NCI-H446 (cell line): ENCODE measurements at places on chromosomes 2 and 18.

- no peak for DNase-seq
These were observed 119.6 kb upstream of the BOD1L2 start for GRCh38 chr18:57027190-57027708.

DNA sequence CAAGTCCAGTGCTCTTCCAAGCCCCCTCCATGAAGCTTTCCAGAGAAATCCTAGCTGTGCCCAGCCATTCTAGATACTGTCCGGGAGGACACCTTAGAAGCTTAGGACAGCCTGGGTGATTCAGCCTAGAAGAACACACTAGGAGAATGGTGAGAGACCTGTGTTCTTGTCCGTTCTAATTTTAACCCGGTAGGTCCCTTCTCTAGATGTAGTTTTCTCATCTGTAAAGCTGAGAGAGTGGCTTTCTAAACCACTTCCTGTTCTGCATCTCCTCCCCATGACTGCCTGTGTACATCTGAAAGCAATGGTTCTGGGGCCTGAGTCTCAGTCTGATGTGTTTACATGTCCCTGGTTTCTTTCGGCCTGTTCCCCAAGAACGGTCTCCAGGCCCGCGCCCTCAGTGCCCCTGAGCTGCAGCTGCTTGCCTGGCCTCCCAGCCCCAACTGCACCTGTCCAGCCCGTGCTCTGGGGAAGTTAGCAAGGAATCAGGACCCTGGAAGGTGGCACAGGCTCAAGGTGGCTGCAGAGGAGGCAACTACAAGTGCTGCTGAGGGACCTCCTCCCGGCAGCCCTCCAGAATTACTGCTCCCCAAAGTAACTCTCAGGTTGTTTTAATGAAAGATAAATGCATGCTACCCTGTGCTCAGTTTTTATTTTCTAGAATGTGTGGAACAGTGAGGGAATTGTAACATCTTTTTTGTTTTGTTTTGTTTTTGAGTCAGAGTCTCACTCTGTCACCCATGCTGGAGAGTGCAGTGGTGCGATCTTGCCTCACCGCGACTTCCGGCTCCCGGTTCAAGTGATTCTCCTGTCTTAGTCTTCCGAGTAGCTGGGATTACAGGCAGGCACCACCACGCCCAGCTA lies 105.9 kb downstream of the LBH start:
- DNase-seq = no peak

DNA sequence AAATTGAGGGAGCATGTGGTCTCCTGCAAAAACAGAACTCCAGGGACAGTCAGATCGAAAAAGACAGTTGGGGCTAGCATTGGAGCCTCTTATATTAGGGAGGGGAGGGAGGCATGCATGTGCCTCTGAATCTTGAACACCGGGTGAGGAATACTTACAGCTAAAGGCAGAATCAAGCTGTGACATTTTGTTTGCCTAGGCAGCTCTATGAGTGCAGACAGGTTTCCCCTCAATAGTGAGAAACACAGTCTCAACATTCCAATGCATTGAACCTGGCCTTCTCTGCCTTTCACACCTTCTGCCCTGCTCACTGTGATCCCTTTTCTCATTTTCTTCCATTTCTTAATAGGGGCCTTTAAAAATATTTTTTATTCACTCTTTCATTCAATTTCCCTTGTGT lies 140.4 kb downstream of the THSD7B start:
- no peak for DNase-seq

- no peak for DNase-seq
These were observed 18.0 kb upstream of the YWHAQ start for GRCh38 chr2:9648821-9649220.

DNA sequence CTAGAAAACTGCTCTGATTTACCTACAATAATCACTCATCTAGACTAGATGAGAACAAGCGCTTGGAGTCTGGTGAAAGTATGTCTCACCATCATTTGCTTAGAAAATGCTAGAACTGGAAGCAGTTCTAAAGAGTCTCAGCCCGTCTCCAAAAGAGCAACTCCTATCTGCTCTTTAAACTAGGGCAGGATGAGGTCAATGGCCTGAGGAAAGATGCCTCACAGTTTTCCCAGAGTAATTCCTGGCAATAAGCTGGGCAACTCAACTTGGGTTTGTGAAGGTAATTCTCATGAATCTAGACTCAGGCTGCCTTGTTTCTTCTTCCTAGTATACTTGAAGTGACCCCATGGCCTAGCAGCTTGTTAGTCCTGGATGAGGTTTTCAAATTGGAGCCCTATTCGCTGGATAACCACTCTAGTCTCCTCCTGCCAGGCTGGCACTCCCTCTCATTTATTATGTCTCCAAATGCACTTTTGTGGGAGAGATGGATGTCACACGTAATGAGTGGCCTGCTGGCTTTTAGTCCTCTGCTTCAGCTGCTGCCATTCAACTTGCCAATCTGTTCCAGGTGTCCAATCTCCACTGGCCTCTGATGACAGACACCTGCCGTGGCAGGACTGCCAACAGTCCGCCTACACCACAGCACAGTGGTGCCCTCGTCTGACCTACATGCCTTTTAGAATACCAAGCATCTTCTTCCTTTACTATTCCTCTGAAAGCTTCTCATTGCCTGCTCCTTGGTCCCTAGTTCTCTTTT lies 80.9 kb downstream of the CABYR start:
- DNase-seq = no peak

DNA sequence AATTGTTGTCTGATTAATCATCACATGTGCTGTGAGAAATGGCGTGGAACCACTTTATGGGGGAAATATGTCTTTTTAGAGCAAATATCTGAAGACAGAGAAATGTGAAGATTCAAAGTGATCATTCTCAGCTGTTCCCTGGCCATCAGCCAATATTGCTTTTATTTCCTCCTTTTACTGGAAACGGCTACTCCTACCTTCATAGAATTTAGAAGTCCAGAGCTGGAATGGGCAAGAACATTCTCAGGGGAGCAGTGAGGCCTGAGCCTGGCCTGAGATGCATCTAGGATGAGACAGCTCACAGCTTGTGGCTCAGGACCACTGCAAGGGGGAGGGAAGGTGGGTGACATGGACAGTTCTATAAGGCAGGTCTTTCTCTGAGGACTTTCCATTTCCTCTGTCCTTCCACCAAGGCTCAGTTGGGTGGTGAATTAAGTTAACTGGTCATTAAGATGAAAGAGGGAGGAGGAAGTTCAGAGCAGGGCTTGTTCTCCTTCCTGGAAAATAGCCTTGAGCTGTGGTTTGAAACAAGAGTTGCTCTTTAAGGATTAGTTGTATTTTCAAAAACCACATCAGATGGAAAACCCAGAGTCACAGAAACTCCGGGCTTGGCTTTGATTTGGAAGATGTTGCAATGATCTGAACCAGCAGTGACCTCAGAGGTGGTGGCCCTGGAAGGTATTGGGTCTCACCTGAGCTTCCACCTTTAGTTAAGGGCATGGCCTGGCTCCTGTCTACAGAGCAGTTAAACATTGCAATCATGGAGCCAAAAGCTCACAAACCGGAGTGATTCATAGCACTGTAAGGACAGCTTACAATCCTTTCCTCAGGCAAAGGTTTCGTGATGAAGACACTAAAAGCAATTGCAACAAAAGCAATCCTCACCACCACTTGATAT lies 144.3 kb downstream of the VAPA start:
- no peak for DNase-seq

DNA sequence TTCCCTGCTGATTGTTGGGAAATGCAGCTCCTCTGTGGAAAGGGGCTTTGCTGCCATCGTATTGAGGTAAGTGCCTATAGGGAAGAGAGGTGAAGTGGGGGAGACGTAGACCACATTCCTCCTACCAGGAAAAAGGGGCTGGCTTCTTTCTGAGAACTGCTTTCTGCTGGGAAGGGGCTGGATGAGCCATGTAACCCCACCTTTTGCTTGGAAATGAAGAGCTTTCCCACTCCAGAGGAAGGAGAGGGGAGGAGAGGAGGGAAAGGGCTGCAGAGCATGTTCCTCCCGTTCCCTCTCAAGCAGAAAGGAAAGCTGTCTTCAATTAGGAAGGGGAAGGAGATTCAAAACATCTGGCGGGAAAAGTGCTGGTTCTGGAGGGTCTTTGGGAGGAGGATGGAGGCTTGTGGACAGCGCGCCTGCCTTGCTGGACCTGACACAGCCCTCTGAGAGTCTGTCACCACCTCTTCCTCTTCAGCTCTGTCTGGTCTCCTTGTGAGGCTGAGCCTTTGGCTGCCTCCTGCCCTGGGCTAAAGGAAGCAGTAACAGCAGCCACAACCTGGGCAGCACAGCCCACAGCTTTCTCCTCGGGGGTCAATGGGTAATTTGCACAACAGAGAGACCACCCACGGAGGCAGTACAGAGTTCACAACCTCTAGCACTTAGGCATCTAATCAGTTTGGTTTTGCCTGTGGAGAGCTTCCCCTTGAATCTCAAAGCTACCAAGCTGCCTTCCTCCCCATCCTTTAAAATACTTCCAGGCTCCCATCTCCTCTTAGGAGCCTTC lies 410.0 kb upstream of the TNP1 start:
- no peak for DNase-seq

DNA sequence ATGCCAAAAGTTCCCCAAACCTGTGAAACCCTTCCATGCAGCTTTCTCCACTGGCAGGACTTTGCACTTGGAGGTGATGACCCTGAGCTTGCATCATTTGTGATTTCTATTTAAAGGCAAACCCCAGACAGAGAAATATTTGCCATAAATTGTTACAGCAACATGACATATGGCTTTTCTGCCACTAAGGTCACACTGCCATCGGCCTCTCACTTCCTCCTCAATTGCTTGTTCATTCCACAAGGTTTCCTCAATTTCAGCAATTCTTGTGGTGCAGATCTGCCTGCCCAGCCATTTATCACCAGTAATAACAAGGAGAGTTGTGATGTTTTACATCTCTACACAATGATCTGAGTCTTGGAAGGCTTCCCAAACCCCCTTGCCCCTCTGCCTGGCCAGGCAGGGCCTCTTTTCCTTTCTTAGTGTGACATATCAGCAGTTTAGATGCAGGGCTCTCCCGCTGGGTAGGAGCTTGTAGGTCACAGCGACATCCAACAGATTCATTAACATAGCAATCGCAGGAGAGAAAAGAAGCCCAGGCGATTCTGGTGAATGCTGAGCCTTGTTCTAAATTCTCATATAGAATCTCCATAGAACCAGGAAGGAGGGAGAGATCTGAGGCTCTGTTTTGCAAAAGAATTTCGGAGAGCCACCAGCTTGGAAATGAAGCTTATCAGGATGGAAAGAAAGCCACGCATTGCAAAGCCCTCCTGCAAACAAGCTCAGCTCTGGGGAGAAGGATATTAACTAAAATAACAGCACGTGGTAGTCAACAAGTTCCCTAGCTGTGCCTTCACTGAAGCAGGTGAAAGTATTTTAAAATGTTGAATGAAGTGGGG lies 46.7 kb upstream of the ITGA6 start:
- no peak for DNase-seq

DNA sequence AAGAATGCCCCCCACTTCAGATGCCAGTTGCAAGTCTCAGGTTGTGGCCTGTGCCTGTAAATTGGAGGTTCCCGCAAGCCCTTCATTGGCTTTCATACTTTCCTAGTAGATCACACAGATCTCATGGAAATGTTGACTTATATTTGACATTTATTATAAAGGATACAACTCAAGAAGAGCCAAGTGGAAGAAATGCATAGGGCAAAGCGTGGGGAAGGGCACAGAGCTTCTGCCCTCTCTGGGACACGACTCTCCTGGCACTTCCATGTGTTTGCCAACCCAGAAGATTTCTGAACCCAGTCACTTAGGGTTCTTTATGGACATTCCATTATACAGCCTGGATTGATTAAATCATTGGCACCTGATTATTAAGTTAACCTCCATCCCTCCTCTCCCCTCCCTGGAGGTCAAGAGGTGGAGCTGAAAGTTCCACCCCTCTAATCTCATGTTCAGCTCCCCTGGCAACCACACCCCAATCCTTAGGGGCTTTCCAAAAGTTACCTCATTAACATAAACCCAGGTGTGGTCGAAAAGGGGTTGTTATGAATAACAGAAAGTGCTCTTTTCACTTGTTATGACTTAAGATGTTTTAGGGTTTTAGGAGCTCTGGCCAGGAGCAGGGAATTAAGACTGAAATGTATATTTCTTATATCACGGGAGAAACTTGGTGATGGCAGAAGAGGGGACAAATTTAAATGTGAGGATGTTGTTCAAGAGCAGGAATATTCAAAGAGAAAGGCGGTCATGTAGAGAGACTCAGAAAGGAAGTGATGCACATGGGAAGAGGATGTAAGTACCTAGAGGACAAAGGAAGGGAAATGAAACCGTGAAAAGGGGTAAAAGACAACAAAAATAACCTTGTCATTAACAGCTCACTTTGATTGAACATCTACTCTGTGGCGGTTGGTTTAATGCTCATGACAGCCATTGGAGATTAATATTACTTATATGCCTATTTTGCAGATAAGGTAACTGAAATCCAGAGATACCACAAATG lies 31.8 kb downstream of the SP100 start:
- no peak for DNase-seq

DNA sequence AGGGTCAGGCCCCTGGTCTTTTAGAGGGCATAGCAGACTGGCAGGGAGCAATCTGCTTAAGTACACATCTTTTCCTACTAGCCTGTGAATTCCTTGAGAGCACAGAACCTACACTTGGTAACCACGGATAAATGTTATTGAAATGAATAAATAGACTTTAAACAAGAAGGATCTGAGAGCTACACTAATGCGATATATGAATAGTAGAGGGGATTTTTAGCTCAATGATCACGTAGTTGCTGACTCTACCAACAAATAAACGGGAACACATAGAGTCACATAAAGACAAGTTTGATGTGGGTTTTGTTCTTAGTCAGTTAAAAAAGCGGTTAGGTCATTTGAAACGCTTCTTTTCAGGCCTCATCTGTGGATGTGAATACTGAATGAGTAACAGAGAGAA lies 290.3 kb upstream of the CCDC68 start:
- no peak for DNase-seq

DNA sequence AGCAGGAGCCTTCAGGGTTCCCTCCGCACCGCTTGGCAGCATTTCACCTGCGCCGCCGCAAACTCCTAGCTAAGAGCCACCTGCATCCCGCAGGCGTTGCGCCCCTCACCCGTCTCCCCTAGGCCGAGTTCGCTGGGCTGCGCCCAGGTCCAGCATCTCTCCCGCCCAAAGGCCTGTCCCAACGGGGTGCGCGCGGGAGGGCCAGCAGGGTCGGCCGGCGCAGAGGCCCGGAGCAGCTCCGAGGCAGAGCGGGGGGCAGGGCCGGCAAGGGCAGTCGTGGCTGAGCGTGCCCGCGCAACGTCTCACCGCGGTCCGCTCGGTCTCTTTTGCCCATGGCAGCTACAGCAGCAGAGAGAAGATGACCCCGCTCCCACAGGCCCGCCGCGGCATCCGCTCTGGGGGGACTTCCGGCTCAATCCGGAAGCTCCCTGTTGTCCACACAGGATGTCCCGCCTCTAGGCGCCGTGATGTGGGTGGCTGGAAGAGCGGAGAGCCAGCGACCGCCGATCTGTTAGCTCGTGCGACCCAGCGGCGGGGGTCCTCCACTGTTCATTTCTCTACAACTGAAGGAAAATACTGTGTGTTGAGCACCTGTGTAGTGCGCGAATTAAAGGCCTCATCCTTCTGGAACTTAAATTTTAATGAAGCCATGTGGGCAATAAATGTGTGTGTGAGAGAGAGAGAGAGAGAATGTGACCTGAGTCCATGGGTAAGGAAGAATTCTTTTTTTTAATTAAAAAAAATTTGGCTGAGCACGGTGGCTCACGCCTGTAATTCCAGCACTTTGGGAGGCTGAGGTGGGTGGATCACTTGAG lies at the start of gene ERCC3:
Gene ERCC3, minus strand, starts transcription at position 397 of the 815 bp plus-strand sequence. Its CDS starts 63 bp downstream, at position 334.
- peak; percentile 85 for DNase-seq

- DNase-seq = no peak
These were observed 12.7 kb upstream of the CABLES1 start for GRCh38 chr18:23122334-23123229.
